ENCODE measurements at places on chromosomes 3 and 15.

DNA sequence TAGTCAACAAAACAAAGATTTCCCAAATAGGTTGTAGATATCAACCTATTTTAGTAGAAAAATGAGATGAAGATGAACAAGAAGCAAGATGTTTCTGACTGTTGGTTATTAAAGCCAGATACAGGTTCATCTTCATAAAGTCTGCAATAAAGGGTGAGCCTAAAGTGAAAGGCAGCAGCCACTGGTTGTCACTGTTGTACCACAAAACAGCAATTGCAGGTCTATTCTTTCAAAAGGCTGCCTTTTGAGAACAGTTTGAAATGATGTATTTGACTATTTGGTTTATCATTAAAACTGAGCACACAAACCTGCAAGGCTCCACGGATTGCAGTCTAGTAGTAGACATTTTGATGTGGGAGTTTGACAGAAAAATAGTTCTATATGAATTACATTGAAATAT is 543.4 kb downstream of the GBE1 start:
- peak; percentile 55 for DNase-seq

- peak; percentile 94 for DNase-seq
Measured at GRCh38 chr15:69554279-69554961, 101.8 kb downstream of the RPLP1 start.

DNA sequence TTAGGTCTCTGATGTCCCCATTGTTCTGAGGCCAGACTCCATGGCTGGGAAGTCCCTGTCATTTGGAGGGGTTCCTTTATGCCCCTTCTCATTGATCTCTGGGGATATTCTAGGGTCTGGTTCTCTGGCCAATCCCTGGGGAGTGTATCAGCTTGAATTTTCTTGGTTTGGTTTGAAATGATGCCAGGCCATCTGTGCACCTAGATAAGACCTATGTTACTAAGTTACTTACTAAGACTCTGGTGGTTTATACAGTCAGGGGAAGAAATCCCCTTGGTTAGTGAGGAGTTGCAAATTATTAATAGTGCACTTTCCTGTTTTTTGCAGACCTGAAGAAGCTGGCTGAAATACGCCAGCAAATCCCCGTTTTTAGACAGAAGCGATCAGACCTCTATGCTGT is 20.3 kb downstream of the NIT2 start:
- no peak for DNase-seq

- DNase-seq = peak; percentile 3
Measured at GRCh38 chr3:162517110-162517509, 1020.5 kb downstream of the OTOL1 start.

DNA sequence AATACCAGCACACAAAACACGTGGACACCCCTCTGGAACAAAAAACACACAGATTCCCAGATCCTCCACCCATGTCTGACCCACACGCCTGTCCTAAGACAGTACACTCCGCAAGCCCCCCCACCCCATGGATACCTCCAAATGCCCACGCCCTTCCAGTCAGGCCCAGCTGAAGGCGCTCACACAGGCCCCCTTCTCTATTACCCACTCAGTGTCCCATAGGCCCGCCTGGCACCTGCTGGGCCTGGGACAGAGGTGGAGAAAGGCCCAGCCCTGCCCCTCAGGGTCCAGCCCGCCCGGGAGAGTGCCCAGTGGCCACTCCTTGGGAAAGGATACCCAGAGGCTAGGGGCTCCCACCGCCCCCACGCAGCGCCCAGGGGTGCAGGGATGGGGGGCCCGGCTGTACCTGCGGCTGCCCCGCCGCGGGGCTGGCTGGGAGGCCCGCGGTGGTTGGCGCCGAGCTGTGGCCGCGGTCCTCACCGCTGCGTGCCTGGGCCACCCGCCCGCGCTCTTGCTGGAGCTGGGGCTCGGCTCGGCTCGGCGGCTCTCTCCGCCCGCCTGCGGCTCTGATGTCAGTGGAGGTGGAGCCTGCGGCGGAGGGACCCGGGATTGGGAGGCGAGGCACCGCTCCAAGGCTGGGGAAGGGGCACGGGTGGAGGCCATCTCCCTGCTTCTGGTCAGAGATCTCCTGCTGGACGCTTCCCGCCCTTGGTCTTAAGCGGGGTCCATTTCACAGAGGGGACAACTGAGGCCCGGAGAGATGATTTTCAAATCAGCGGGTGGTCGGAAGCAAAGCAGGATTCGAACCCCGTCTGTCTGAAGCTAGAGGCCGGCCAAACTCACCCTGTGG is at the start of gene CAMK1:
TSS of gene CAMK1 (minus strand) at position 522 of the 850 bp plus-strand sequence. CDS start 2,198 bp downstream, outside the sequence.
- DNase-seq = peak; percentile 71

DNA sequence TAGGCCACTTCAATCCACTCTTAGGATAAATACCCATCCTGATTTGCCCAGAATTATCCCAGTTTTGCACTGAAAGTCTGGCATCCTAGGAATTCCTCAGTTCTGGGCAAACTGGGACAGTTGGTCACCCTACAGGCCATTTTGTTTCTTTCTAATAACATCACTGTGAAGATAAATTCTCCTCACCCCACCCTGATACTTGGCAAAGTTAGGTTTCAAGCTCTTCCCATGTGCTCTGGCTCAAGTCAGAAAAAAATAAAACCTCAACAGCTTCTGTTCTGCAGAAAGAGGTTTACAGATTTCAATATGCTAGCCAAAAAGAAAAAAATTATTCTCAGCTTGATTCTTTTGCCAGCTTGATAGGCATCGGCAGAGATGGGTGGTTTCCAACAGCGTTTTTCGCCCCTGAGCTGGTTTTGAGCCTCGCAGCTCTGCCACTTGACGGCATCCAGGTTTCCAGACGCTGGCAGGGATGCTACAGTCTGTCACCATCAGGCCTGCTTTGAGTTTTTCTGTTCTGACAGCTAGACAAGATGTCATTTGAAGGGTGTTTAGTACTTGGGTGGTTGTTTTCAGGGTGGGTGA is 171.4 kb downstream of the SSR3 start:
- no peak for DNase-seq

DNA sequence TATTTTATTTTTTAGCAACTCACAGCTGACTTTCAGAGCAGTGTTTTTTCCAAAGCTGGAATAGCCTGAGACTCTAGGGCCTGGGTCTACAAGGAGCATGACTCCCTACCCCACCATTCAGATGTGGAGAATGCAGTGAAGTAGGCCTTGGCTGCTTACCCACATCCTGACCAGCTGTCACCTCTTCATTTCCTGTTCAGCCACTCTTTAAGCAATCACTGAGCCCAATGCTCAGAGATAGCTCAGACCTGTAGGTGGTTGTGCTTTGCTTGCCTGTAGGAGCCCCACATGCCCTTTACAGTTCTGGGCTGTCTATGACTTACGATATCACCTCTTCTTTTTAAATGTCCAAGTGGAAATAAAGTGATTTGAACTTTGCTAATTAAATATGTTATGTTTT is 148.1 kb downstream of the NEK11 start:
- peak; percentile 2 for DNase-seq

DNA sequence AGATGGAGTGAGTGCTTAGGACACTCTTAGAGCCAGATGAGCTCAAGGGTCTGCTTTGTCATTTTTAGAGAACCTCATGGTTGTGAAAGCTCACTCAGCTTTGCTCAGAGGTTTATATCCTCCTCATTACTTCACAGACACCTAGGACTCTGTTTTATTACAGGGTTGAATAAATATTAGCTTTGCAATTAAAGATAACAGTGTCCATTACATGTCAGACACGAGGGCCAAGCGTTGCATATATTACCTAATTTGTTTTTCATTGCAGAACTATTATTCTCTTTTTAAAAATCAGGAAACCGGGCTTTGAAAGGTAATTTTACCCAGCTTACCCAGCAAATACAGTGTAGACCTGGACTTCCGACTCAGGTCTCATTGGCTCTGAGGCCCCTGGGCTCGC is 16.1 kb downstream of the MAP6D1 start:
- DNase-seq = peak; percentile 90

DNA sequence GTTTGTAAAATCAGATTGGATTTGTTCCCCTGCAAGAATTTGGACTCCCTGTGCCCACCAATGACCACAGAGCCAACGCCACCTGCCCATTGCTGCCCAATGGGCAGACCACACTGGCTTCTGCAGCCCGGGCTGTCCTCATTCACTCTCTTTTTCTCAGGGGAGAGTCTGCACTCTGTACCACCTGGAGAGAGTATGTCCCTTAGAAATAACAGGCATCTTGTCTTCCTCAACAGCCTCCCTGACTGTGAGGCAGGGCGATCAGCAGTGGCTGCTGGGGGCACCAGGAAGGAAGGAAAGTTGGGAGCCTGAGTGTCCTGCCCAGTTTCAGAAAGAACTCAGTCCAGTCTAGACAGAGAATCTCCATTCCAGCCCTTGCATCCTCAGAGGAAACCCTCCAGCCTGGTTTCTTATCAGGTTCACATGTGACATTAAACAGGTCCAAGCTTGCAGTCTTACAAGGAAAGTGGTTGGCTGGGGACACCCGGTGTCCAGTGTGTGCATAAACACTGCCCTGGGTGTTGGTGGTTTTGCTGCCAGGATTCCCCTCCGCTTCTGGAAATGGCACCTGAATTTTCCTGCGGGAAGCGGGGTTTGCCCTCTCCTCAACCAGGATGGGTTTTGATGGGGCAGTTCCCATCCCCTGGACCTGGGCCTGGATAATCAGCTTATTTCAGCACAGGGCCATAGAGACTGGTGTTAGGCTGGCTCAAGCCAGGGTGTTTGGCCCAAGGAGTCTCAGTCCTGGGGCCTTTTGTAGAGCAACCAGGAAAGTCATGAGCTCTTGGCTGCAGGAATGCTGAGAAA is 37.2 kb downstream of the SSUH2 start:
- DNase-seq = peak; percentile 9

GRCh38 chr3:61347981-61348380 is 96.7 kb upstream of the FHIT start:
- no peak for DNase-seq

DNA sequence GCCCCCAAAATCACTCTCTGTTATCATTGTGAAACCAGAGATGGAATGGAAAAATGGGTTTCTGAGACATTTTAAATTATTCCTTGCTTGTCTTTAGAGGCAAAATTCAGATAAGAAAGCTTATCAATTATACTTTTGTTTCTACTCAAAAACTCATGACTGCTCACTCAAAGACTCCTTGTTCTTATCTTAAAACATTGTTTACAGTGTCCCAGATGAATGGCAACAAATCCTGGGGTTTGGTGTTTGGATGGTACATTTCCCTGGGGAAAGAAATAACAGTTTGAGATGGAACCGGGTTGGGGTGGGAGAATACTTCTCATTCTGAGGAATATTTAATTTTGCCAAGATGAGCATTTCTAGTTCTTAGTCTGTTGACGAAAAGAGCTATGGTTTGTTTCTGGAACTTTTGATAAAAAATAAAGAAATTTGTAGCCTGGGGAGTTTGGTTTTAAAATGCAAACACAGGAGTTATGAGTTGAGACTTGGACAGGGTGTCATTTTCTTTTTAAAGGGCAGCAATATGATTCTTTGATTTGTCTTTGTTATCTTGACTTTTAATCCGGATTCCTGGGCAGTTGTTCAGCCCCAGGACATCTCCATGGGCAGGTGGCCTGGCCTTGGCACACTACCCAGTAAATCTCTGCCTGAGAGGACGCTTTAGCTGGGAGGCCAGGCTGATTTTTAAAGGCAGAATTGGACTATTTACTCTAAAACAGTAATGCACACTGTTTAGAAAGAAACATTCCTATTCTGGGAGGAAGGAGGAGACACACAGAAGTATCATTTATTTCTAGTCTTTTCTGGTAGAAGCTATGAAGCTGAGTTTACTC is 32.4 kb downstream of the BTD start:
- peak; percentile 34 for DNase-seq

DNA sequence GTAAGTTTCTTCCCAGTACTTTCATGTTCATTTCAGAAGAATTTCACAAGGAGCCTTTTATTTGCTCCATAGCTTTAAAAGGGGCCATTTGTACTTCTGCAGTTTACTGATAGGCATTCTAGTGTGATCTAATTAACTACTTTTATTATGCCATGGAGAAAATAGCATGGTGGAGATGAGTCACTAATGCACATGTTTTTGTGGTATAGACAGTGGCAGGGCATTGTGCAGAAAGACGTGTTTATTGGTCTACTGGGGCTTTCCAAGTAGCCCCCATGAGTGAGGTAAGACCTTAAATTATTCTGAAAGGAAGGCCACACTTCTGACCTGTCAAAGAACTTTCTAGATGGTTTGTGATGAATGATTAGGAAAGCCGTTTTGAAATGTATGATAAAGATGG is 810.0 kb upstream of the NR2F2 start:
- DNase-seq = no peak

DNA sequence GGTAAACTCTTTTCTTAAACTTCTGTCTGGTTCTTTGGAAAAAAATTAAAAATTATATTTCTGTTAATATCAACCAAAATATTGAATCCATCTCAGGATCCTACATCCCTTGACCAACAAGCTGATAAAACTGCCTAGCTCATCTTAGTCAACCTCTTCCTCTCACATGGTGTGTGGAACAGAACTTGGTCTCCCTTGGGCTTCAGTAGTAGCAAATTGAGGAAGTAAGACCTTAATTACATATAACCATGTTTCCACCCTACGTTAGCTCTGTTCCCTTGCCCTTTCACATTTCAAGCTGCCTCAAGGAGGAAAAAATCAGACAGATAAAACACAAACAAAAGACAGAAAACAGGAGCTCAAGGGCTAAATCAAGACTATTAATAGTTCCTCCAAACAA is 116.4 kb downstream of the GREM1 start:
- peak; percentile 21 for DNase-seq

DNA sequence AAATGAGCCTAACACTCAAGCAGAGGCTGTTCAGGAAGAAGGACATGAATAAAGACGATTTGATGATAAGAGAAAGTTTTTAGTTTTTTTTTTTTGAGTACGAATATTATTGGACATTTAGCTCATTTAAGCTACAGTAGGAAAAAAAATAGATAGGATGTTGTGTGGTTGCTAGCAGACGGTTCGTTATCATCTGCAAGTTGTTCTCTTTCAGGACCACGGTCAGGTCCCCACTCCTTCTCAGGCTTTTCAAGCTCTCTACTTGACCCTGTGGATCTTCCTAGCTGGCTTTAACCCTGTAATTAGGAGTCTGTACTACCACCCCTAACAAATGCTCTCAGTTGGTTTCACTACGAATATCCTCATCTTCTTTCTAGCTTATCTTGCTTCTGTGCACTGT is 1.1 kb downstream of the KCNH8 start:
- DNase-seq = peak; percentile 62

- DNase-seq = no peak
Measured at GRCh38 chr15:71167445-71168165, 52.3 kb downstream of the THSD4 start.

GRCh38 chr3:48268381-48268935 is 27.6 kb downstream of the ZNF589 start:
- peak; percentile 82 for DNase-seq

DNA sequence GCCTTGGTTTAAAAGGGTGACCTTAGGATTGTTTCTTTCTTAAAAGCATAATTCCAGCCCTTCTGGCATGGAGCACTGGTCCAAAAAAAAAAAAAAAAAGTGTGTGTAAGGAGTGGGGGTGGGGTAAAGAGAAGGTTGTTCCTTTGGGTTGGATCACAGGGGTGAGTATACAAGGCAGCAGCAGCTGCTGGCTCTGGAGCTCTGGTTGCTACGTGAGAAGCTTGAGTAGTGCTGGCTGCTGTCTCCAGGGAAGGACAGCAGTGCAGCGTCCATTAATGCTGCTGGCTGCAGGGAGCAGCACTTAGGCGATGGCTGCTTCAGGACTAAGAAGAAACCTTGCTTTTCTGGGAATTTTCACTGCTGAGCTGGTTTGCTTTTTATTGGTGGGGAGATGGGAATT is 2.3 kb downstream of the SETD5 start:
- DNase-seq = peak; percentile 92

Data from NCI-H69 (cell line).